ENCODE measurements at places on chromosomes 13 and 19.
A peak's percentile ranks its signal among the peaks of the same experiment; 100 is the strongest.

DNA sequence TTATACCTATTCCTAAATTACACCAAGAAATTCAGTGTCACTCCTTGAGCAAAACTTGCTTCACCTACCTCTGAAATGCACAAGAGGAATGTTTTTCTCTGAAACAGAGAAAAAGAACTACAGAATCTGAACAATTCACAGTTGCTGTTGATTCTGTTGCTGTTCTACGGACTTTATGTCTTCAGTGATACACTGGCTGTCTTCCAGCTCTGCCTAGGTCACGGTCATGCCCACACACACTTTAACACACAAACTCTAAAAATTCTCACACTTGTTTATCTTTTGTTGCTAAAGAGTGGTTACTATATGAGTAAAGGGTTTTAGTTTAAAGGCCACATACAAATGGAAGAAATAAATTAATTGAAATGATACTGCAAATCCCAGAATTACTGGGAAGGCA lies 124.4 kb upstream of the SPRY2 start:
- no peak for DNase-seq

DNA sequence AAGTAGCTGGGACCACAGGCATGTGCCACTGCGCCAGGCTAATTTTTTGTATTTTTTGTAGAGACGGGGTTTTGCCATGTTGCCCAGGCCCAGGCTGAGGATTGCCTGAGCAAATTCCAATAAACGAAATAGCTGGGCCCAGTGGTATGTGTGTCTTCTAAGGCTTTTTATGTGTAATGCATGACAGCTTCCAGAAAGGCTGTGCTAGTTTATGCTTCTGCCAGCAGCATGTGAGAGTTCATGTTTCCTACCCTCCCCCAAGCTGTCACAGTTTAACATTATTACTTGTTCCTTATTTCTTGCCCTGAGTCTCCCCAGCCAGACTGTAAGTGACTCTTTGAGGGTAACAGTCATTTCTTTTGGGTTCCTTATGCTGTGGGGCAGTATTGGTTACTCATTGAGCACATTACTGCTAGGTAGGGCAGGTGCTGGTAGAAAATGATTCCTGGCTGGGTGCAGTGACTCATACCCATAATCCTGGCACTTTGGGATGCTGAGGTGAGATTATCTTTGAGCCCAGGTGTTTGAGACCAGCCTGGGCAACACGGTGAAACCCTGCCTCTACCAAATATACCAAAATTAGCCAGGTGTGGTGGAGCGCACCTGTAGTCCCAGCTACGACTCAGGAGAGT lies 13.6 kb downstream of the GPATCH1 start:
- DNase-seq, result no peak

DNA sequence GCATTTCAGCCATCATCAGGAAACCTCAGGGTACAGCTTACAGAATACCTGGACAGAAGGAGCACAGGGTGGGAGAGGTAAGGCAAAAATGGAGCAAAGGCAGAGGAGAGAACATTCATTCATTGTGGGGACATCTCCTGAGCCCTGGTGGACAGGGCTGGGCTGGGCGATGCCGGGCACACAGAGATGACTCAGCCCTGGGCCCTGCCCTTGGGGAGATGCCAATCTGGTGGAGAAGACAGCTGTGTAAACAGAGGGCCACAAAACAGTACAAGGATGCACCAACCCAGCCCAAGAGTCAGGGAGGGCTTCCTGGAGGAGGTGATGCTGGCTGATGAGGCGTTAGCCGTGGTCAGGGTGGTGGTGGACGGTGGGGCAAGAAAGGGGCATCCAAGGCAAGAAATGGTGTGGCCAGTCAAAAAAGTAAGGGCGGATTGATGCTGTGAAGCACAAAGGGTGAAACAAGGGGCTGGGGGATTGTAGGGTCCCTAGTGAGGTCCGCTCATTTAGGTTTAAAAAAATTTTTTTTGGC lies 3.6 kb upstream of the HAS1 start:
- peak; percentile 27 for DNase-seq

DNA sequence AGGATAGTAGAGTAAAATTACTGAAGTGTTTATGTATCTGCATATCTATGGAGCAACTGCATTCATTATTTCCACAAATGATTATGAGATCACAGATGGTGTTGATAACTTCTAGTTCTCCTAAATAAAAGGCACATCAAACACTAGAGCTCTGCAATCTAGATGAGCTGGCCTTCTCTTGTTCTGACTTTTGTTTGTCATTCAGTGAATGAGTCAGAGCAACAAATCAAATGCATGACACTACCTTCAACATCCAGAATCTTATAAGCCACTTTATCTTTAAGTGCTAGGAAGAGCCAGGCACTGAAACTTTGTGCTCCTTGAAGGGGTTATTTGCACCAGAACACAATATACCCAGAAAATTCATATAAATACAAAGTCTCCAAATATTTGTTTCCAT lies 456.0 kb downstream of the PCDH17 start:
- DNase-seq, result no peak

DNA sequence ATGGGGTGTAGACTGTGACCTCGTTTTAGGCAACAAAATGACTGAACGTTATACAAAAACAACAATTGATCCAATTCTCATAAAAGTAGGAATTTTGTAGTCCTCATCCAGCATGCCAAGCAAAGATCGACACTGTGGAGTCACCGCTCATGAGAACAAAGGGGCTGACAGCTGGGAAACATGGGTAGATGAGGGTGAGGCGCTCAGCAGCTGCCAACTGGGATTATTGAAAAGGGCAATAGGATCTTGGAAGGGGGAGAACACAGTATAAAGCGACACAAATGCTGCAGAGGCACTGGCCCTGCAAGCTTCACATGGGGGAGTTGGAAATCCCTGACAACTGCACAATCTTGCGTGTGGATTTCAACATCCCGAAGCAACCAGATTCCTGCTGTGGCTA lies 5.4 kb upstream of the ZNF765 start:
- no peak for DNase-seq

DNA sequence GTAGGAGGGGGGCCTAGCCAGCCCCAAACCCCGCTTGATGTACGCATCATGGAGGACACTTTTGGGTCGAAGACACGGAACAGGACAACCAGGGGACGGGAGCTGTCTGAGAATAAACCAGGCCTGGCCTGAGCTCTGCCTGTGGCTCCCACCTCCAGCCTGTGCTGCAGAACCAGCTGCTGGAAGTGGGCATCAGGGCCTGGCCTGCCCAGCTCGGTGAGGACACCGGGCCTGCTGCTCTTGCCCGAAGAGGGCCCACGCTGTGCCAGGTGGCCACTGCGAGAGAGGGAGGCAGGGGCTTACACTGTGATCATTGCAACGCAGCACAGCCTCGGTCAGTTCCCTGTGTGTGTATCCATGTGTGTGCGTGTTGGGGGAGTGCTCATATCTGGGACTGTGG lies 34.6 kb downstream of the CEBPG start:
- DNase-seq, result no peak

GRCh38 chr13:48975101-48975855 lies 434 bp upstream of the FNDC3A start:
- DNase-seq, result peak; percentile 76

- DNase-seq, result no peak
These were observed 205.6 kb downstream of the LHFPL6 start for GRCh38 chr13:39397226-39397895.

DNA sequence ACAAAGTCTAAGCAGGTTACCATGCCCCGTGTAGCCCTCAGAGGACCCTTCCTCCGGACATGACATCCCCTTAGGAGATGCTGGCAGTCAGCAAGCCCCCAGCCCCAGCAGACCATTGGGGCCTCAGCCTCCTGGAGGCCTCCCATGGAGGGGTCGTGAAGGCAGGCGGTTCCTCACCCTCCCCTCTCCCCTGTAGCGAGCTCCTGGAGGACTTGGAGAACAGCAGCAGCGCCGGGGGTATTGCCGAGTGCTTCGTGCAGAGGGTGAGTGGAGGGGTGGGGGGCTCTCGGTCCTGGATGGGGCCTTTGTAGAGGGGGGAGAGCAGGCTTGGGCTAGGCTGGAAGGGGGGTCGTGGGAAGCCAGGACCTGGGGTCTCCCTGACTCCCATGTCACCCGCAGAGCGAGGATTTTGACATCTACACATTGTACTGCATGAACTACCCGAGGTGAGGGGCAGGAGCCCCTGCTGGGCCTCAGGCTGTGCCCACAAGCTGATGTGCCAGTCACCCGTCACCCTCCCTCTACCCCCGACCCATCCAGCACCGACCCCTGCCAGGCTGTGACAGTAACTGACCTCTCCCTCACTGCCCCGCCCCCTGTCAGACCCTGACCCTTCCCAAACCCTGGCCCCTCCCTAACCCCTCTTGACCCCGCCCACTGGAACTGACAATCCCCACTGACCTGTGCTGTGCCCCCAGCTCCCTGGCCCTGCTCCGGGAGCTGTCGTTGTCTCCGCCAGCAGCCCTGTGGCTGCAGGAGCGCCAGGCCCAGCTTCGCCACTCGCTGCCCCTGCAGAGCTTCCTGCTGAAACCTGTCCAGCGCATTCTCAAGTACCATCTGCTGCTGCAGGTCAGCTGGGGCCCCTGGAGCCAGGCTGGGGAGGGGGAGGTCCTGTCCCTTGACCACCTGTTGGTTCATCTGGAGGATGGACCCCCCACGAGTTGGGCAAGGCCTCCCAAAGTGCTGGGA lies 4.0 kb downstream of the PLEKHG2 start:
- no peak for DNase-seq

DNA sequence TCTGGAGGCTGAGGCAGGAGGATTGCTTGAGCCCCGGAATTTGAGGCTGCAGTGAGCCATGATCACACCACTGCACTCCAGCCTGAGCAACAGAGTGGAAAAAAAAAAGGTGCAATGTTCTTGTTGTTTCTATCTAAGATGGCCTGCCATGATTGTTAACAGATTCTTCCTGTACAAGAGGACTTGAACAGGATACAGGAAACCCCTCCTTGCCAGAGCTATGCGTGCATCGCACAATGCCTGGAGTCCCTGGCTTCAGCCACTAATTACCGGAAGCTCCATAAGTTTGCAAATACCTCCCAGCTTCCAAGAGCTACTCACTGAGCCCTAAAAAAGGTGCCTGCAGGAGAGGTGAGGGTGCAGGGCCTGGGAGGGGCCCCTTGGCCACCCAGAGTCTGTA lies 13.1 kb upstream of the HIF3A start:
- DNase-seq, result no peak

- DNase-seq, result no peak
These were observed 121.9 kb upstream of the TSC22D1 start for GRCh38 chr13:44698066-44698465.

GRCh38 chr13:105465251-105465650 lies 1070.2 kb downstream of the EFNB2 start:
- no peak for DNase-seq

GRCh38 chr13:23949200-23949599 lies 51.9 kb upstream of the C1QTNF9B start:
- DNase-seq, result no peak

- DNase-seq, result peak; percentile 71
These were observed 1.4 kb downstream of the KCTD15 start for GRCh38 chr19:33797802-33798671.

GRCh38 chr13:38444904-38445303 lies 95.3 kb downstream of the UFM1 start:
- DNase-seq, result no peak

DNA sequence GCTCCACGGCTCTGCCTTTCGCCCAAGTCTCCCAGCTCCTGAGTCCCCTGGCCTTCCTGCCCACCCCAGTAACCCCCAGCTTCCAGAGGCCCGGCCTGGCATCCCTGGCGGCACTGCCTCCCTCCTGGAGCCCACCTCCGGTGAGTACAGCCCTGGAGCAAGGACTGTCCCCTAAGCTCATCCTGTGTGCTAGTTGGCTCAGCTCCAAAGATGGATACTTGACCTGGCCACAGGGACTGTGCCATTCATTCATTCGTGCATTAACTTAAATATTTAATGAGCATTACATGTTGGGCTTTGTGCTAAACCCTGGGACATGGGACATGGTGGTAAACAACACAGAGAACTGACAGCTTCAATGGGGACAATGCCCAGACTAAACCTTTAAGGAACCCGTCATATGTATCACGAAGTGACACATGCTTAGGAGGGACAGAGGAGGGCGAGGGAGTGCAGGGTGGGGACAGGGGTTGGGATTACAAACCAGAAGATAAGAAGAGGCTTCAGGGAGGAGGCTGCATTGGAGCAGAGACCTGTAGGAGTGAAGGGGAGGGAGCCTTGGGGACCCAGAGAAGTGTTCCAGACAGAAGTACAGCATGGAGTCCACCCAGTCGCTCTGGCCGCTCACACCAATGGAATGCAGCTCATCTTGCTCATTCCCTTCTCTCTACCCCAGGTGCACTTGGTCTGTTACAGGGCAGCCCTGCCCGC lies 6.9 kb upstream of the OVOL3 start:
- no peak for DNase-seq

- peak; percentile 45 for DNase-seq
These were observed 6.3 kb downstream of the PMIS2 start for GRCh38 chr19:35592226-35592625.

DNA sequence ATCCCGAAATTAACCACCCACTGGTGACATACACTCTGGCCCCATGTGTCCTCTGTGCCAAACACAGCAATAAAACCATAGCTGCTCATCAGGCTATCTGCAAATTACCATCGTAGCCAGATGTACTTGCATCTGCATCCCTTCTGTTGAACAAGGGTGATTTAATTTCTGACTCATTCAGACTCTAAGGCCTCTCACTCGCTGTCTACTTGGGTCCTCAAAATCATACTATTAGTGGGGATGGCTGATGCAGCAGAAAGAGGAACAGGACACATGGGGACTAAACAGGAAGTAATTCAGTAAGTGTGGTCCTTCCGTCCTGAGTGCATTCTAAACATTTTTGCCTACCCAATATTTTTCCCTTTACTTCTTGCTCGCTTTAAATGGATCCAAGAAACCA lies 2275.0 kb upstream of the PCDH20 start:
- no peak for DNase-seq

DNA sequence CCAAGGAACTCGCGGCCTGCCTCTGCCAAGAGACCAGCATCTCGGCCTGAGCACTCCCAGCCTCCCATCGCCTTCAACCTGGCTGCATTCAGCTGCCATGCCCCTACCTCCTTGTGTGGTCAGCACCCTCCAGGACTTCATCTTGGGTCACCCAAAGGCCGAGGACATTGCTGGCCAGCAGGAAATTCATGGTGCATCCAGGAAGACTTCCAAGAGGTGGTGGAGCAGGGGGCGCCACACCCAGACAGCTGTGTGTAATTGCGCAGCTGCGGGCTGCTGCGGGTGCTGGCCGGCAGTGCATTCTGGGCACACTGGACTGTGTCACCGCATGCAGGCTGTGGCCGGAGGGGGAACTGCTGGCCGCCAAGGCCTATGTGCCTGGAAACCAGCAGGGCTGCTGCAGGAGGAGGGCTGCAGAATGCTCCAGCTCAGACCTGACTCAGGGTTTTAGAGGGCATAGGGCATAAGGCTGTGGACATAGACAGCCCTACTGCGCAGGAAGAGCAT lies 164.3 kb upstream of the TUBA3C start:
- DNase-seq, result no peak

- DNase-seq, result no peak
These were observed 61.0 kb downstream of the MZT1 start for GRCh38 chr13:72666391-72666790.

- DNase-seq, result peak; percentile 88
These were observed 1707.6 kb upstream of the SLC10A2 start for GRCh38 chr13:104773775-104774174.

Data from adipocyte (in vitro differentiated cells).